Upper lobe of right lung (tissue), 1 donor: ENCODE measurements at places on chromosomes 12 and 14. TPM values are rescaled to one million over a fixed set of nuclear protein-coding genes. Genes with fewer than 3 reads are reported as not detected.

CEP128 gene
- 6.1 TPM for total RNA-seq

CIDEB gene
- total RNA-seq: 18.8 TPM

KRT6B gene
- not detected for total RNA-seq

ARHGAP9 gene
- total RNA-seq: 37.7 TPM

NEUROD4 gene
- not detected for total RNA-seq

FGD4 gene
- 65.5 TPM for total RNA-seq

CCDC197 gene
- not detected for total RNA-seq

KRT85 gene
- total RNA-seq: not detected

IGF1 gene
- total RNA-seq: 6.0 TPM

TPH2 gene
- total RNA-seq: not detected

SIX6 gene
- not detected for total RNA-seq

ACACB gene
- 35.2 TPM for total RNA-seq

CTSG gene
- total RNA-seq: 9.7 TPM

APOF gene
- total RNA-seq: not detected

ST8SIA1 gene
- 8.5 TPM for total RNA-seq

- DNase-seq: no peak
These were observed 40.9 kb downstream of the TSHR start for GRCh38 chr14:80996049-80996901.

GRCh38 chr12:89960011-89960507 is 251.4 kb upstream of the ATP2B1 start:
- no peak for DNase-seq

GRCh38 chr12:67807814-67808213 is 159.3 kb downstream of the DYRK2 start:
- DNase-seq: no peak

GRCh38 chr12:24751181-24751580 is 197.7 kb downstream of the BCAT1 start:
- no peak for DNase-seq

DNA sequence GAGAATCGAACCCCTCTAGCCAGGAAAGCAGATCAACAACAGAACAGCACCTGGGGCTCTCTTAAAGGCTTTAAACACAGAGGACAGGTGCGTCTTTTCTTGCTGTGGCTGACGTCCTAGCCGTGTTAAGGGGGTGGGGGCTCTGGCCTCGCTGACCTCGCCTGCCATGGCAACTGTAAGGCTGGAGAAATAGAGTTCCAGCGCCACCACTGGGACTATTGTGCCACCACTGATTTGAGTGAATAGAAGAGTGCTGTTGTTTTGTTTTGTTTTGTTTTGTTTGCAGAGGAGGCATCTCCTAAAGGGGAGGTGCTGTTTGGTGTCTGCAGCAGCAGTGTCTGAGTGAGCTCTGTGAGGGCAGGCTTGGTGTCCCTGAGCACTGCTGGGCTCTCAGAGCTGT is 34.2 kb upstream of the PRMT8 start:
- DNase-seq: no peak

DNA sequence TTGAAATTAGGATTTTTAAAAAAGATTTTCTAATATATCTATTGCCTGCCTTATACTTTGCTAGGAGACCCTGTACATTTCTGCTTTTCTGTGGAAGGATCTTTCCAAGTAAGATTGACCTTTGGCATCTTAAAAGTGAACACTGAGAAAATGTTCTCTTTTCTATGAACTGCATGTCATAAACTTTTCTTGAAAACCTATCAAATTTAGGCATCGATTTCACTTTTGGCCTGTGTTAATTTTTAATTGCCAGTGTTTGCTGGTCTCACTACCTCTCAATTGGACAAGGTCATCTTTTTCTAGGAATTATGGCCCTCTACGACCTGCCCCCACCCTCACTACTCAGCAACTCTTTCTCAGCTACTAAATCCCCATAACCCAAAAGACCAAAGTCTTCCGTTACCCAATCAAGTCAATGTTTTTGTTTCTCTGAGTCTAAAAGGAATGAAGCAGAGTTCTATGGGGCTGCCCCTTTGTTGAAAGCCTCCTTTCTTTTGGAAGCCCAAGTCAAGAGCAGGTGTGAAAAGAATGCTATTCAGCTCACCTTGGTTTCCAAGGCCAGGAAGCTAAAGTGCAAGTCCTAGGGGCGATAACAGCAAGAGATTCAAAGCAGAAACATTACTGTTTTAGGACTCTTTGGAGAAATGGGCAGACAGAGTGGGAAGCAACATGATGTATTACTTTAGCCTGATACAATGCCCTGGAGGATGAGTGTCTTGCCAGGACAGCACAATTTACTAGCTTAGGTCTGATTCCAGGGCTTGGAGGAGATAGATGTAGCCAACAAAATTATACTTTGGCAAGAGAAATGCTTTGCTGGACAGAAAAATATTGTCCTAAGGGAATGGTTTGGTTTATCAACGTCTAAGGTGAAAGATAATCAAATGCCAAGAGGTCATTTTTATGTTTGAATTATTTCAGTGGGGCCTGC is 55.0 kb downstream of the IGF1 start:
- no peak for DNase-seq

DNA sequence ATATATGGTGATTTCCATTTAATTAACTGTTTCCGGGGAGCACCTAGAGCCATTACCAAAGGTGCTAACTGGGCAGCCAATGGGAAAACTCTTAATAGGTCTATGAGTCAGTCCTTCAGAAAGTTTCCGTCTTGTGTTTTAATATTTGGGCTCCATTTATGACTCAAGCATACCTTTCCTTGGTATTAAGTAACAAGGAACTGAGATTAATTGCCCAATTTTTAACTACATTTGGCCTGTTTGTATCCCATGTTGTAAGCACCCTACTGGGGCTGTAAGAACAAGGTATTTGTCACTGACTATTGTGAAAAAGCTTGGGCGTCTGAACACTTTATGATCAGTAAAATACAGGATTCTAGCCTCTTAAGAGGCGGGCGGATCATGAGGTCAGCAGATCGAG is 62.8 kb upstream of the FOXN3 start:
- no peak for DNase-seq

DNA sequence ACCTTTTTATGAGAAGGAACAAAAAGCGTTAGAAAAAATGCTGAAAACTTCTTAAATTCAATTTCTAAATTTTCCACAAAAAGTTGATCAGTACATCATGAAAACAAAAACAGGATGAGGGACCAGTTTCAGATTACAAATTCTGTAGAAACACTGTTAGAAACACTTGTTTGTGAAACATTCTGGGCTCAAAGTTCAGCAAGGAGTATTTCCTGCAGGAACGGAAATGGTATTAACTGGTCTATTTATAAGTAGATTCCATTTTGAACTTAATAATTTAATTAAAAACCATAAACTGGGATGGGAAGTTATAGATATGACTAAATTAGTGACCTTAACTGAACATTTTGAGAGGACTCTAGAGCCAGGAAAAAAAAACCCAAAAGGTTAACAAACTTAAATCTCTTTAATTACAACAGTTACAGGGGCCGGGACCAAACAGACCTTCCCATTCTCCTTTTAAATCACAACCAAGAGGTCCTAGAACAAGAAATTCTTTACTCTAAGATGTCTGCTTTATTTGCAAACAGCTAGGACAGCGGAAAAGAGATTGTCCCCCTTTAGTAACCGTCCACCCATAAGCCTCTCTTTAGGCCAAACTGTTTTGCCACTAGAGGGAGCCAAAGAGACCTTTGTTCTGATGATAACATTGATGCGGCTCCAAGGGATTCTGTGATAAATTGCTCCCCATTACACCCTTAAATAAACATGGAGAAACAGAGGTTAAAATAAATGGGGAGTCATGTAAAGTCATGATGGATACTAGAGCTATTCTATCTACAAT is 69.0 kb upstream of the RERGL start:
- no peak for DNase-seq

- DNase-seq: no peak
These were observed 5.9 kb upstream of the NFYB start for GRCh38 chr12:104143918-104144317.

- no peak for DNase-seq
These were observed 12.3 kb downstream of the CCDC88C start for GRCh38 chr14:91405241-91405721.

DNA sequence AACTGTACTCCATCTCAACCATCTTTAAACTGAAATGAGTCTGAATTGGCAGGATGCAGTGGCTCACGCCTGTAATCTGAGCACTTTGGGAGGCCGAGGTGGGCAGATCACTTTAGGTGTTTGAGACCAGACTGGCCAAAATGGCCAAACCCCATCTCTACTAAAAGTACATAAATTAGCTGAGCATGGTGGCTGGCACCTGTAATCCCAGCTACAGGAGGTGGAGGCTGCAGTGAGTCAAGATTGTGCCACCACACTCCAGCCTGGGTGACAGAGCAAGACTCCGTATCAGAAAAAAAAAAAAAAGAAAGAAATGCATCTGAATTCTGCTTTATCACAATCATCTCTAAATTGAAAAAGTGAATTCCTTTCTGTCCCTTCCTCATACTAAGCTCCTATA is 110.3 kb downstream of the NELL2 start:
- no peak for DNase-seq

GRCh38 chr12:55019784-55020183 is at the start of gene NEUROD4:
Gene NEUROD4 (plus strand): TSS chr12:55019974. CDS start chr12:55026440, 6,466 bp downstream.
- DNase-seq: peak; percentile 78

- DNase-seq: no peak
These were observed 119.1 kb downstream of the PLXNC1 start for GRCh38 chr12:94267537-94267872.

- DNase-seq: peak; percentile 90
These were observed 20.1 kb downstream of the STX2 start for GRCh38 chr12:130818635-130819576.

DNA sequence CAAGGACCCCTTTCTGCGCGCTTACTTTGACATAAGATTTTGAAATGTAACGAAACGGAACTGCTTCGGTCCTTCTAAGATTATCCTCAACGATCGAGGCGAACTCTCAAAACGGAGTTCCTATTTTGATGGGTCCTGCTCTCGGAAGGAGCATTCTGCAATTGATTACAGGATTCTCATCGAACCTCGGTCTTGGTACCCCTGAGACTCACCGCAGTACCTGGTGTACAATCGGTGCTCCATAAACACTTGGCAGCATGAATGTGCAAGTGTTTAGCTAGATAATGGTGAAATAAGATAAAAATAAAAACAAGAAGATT is 530 bp upstream of the NEMF start:
- no peak for DNase-seq

DNA sequence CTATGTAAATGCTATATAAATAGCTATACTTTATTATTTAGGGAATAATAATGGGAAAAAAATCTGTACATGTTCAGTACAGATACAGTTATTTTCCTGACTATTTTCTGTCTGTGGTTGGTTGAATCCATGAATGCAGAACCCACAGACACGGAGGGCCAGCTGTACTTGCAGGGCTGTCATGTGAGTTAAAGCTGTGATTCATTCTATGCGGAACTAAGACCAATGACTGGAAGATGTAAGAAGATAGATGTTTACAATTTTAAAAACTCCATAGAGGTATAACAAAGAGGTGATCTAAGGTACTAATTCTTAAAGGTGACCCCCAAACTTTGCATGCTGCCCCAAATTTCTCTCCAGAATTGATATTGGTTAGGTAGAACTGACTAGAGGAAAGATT is 14.6 kb downstream of the PCNX4 start:
- DNase-seq: no peak

- DNase-seq: no peak
These were observed 1052.1 kb downstream of the TMEM121 start for GRCh38 chr14:106578481-106578880.

DNA sequence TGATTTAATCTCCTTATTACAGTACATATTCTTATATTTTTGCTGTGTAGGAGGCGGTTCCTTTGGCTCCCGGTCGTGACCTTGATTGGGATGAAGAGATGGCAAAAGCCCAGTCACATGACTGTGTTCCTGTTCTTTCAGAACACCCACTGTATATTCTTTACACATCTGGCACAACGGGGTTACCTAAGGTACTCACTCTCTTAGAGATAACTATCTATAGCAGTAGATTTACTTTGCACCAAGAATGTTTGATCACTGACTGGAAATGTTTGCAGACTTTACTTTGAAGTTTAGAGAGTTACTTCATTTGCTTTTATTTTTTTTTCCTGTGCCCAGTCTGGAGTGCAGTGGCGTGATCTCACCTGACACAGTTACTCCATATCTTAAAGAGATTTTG is 65.2 kb downstream of the ACSS3 start:
- no peak for DNase-seq

GRCh38 chr14:69663300-69663643 is 51.9 kb downstream of the SUSD6 start:
- no peak for DNase-seq

DNA sequence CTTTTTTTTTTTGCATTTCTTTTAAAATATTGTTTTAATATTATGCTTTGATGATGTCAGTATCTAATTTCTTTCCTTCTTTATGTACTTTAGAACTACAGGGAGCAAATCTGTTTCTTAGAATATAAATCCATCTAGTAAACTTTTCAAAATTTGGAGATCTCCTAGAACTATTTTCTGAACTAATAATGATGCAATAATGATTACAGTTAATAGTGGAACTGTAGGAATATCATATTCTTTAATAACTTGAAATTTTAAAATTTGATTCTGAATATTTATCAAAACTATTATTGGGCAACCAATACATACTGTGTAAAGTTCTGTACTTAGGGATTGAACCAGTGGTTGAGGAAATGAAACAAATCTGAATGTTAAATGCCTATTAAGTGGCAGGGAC is 23.1 kb upstream of the PMCH start:
- no peak for DNase-seq

- no peak for DNase-seq
These were observed 12.2 kb upstream of the TUBA1A start for GRCh38 chr12:49200919-49201594.

DNA sequence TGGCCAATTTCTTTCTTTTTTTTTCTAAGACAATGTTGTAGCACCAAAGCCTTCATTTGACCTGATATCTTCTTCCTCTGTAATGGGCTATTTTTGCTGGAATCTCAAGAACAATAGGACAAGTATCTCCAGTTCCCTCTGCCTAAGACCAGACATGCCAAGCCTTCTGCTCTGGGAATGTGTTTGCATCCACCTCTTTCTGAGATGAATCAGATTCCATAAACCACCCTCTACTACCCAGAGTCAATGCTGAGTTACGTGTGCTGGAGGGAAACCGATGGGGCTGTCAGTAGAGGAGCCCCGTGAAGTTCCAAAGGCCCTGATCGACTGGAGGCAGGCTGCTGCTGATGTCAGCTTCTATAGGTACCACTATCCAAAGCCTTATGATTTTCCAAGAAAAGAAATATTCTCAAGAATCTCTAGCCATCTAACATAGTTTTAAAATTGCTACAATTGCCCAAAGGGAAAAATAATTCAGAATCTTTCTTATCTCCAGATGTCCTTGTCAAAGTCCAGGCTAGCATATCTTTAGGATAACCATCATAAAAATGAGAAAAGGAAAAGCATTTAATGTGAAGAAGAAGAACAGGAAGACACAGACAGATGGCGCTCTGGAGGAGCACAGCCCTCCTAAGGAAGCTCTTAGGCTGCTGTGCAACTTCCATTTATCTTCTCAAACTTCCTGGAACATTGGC is 101.9 kb downstream of the SLC8A3 start:
- DNase-seq: no peak

GRCh38 chr14:71647086-71647784 is 285.0 kb upstream of the RGS6 start:
- no peak for DNase-seq

DNA sequence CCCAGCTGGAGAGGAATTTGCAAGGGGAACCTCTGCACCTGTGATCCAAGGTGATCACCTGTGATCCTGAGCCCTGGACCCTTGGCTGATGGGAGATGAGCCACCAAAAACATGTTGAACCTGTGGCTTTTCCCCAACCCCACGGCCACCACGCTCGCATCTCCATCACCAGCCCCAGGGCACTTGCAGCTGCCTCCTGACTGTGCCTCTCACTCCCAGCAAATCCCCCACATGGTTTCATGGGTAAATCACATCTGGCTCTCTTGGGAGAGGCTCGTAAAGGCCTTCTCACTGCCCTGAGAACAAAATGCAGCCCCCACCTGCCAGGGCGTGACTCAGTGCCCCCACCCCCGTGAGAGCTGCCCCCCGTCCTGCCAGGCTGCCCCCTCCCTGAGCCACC is 76.0 kb downstream of the RFLNA start:
- DNase-seq: no peak
